Progenitor cell of endocrine pancreas (in vitro differentiated cells): ENCODE measurements at places on chromosomes 6 and 20. TPM values are rescaled to one million over a fixed set of nuclear protein-coding genes. Genes with fewer than 3 reads are reported as not detected.

Gene CCN2
- 31.8 and 33.5 TPM in 2 replicates for total RNA-seq

Gene RAMACL
- total RNA-seq = 1.7 and 2.7 TPM in 2 replicates

Gene IRF4
- 0.04 TPM in 1 of 2 replicates, not detected in the other for total RNA-seq

Gene JAG1
- 260 and 277 TPM in 2 replicates for total RNA-seq

Gene MOXD1
- total RNA-seq = 8.4 and 8.9 TPM in 2 replicates

Gene SAMD5
- total RNA-seq = 22.4 and 24.0 TPM in 2 replicates

Gene C20orf202
- 0.26 and 0.27 TPM in 2 replicates for total RNA-seq

Gene RHAG
- not detected in 2 replicates for total RNA-seq

Gene MUC21
- not detected in 2 replicates for total RNA-seq

Gene TSPO2
- not detected in 2 replicates for total RNA-seq

Gene RRAGD
- 8.0 and 11.4 TPM in 2 replicates for total RNA-seq

Gene CLDN20
- total RNA-seq = not detected in 2 replicates

Gene LY6G6D
- total RNA-seq = not detected in 2 replicates

Gene RIMS1
- total RNA-seq = 5.5 and 5.6 TPM in 2 replicates

Gene C6orf118
- 1.7 and 1.9 TPM in 2 replicates for total RNA-seq

Gene PI3
- not detected in 2 replicates for total RNA-seq

Gene WFDC12
- total RNA-seq = not detected in 2 replicates

Gene SNAP91
- total RNA-seq = 1.7 and 2.1 TPM in 2 replicates

Gene ZBTB24
- 10.8 and 11.4 TPM in 2 replicates for total RNA-seq

Gene SLC17A9
- total RNA-seq = 8.0 and 8.3 TPM in 2 replicates

Gene POLR3F
- 13.7 and 14.3 TPM in 2 replicates for total RNA-seq

Gene TRIM38
- total RNA-seq = 5.7 and 5.9 TPM in 2 replicates

Gene CPXM1
- 130 and 131 TPM in 2 replicates for total RNA-seq

Gene SIGLEC1
- not detected in 2 replicates for total RNA-seq

Gene DHX35
- 14.4 and 14.5 TPM in 2 replicates for total RNA-seq

Gene LRRC73
- 1.5 and 1.6 TPM in 2 replicates for total RNA-seq

Gene CASS4
- 0.09 and 0.26 TPM in 2 replicates for total RNA-seq

Gene C20orf204
- total RNA-seq = 3.3 and 3.4 TPM in 2 replicates

Gene SLC17A2
- not detected in 2 replicates for total RNA-seq

Gene FLRT3
- 60.4 and 62.4 TPM in 2 replicates for total RNA-seq

Gene COX7A2
- 311 and 314 TPM in 2 replicates for total RNA-seq

Gene STMND1
- total RNA-seq = 0.13 and 0.22 TPM in 2 replicates

Gene PDYN
- total RNA-seq = not detected in 2 replicates
